Glomerular endothelial cell (primary cell): ENCODE measurements at places on chromosomes 6 and 20. TPM values are rescaled to one million over a fixed set of nuclear protein-coding genes. Genes with fewer than 3 reads are reported as not detected.

DNA sequence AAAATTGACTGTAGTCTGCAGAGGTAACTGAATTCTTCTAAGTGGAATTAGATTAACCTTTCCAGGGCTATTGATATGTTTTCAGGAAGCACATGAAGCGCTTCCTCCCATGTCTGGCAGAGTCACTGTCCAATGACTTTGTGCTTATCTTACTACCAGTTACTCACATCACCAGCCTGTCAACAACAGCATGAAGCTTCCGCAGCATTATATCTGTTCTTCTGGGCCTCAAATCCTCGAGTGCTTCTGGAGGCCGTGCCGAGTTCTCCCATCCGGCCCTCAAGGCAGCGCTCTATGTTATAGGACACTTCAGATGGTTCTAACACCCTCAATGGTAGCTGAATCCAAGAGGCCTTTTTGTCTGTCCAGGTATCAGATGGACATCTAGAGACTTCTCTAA is 33.2 kb downstream of the PSMG4 start:
- DNase-seq = peak; percentile 51

GRCh38 chr20:4165984-4166725 is 150.8 kb upstream of the RNF24 start:
- DNase-seq = no peak

DNA sequence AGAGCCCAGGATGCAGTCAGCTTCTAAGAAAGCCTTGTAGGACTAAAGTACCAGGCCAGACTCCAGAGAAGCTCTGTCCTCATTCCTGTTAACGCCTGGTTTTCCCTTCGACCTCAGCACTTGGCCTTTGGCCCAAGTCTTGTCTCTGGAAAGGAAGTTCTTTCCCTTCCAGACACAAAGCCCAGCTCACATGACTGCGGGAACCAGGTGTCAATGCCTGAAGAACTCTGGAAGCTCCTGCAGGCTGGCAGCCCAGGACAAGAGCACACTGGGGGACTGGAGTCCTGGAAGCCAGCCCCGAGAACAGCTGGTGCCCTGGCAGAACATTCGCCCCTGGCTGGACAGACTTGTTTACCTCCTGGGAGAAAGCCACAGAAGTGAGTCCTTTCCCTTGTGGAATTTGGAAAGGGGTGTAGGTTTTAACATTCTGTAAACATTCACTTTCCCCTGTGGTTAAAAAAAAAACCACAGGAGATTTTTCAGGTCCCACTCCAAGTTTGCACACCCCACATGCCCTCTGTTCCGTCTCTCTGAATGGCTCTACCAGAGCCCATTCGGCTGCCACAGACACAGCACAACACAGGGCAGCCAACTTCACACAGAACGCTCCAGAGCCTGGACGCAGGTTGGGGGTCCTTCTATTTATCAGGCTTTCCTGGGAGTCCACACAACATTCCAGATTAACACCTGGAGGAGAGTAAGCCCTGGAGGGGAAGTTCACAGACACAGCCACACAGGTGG is 18.1 kb downstream of the ACSS1 start:
- DNase-seq = no peak

DNA sequence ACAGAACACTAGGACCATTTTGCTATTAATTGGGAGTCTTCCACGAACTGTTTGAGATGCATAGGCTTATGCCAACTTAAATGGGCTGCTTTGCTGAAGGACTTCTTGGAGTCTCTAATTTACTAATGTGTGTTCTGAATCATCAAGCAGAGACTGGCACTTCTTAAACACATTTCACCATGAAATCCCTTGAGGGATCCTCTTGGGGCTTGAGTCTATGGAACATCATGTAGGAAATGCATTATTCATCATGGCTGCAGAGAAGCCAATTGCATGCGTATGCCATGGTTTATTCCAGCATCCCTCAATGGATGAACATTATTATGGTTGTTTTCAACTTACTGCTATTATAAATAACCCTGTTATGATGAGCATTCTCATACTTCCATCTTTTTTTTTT is 73.4 kb downstream of the FGD2 start:
- no peak for DNase-seq

- no peak for DNase-seq
Observed at GRCh38 chr6:3822747-3823445, 26.3 kb upstream of the FAM50B start.

GRCh38 chr20:23640018-23640601 is 2.4 kb upstream of the CST3 start:
- no peak for DNase-seq

DNA sequence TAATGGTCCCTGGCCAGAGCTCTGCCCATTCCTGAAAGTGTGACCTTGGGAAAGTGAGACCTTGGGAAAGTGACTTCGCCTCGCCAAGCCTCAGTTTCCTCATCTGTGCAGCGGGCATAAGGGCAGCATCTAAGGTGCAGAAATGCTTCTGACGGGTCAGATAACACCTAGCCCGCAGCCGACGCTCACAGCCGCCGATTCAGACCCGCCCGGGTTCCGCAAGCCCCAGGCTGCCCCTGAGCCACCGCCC is 486 bp downstream of the FKBP1A start:
- DNase-seq = no peak

DNA sequence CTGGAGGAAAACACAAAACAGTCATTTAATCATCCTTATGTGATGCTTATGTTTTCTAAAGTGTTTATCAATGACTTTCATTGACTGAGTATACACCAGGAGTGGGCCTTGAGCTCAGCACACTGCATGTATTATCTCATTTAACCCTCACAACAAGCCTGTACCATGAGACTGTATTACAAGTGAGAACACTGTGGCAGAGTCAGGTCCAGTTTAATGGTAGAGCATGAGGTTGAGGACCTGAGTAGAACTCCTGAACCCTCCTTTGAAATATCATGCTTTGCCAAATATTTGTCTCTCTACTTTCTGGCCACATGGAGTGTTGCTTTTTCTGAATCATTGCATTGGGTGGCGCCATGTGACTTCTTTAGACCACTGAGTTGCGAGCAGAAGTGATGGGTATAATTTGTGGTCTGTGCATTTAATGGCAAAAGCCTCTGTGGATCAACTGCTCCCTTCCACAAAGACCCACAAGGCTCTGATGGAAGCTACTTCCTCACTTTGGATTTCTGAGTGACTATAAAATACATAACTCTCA is 65.0 kb upstream of the SIRPG start:
- DNase-seq = no peak

DNA sequence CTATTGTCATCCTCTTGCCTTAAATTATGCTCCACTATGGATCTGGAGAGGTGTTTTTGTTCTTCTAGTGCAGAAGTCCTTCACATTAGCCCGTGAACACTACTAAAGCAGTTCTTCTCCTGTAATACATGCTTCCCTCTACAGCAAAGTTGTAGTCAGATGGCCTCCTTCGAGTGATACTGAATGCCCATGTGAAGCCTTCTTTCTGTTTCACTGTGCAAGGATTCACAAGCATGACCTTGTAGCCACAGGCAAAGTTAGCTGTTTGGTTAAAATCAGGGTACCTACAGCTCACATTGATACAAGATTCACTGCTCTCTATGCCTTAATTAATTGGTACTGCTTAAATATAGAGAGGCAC is 47.6 kb downstream of the ARHGAP18 start:
- DNase-seq = no peak

DNA sequence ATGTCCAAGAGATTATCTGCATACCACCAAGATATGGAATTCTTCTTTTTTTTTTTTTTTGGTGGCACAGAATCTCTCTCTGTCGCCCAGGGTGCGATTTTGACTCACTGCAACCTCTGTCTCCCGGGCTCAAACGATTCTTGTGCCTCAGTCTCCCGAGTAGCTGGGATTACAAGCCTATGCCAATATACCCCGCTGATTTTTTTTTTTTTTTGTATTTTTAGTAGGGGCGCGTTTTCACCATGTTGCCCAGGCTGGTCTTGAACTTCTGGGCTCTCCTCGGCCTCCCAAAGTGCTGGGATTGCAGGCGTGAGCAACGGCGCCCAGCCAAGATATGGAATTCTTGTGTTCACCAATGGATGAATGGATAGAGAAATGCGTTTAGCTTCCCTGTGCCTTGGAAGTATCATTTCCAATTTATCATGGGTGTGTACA is 31.0 kb downstream of the POM121L2 start:
- DNase-seq = no peak

DNA sequence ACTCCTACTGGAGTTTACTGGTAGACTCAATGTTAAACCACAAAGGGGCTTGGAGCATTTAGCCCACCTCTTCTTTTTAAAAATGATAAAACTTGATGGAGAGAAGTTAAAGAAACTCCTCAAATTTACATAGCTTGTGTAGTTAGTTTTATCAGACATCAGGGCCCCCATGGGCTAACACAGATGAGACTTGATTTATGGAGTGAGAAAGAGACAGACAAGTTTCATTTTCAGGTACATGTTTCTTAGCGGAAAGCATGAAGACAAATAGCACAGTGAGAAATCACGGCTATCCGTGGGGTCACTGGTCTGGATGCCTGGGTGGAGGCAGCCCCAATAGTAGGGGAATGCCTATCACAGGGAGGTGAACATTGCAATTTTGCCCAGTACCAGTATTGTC is 173.6 kb downstream of the TFAP2B start:
- DNase-seq = no peak

DNA sequence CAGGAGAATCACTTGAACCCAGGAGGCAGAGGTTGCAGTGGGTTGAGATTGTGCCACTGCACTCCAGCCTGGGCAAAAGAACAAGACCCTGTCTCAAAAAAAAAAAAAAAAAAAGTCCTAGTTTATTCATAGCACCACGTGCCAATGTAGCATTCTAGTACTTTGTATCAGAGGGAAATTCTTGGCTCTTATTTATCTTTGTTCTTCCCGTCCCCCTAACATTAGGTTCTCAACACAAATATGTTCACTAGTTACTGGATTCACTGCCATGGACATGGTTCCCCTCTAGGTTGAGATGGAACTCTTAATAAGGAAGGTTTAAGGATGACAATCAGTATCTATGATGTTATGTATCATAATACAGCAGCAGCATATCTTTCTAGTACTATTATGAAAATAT is 178.5 kb downstream of the KIF6 start:
- no peak for DNase-seq

DNA sequence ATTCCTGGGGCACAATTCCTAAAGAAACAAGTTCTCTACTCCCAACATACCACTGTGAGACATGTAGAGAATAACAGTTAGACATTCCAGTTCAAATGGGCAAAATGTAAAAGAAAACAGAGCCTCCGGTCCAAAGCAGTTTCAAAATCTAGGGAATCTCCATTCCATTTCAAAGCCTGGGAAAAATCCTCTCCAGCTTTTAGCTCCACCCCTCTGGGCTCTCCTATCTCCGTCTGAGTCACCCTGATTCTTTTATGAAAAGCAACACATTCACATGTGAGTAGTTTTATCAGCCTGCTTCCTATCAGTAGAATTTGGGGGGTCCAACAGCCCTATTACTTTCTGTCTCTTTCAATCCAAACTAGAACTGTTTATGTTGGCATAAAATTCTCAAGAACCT is 3.7 kb downstream of the CSNK2A1 start:
- DNase-seq = no peak

DNA sequence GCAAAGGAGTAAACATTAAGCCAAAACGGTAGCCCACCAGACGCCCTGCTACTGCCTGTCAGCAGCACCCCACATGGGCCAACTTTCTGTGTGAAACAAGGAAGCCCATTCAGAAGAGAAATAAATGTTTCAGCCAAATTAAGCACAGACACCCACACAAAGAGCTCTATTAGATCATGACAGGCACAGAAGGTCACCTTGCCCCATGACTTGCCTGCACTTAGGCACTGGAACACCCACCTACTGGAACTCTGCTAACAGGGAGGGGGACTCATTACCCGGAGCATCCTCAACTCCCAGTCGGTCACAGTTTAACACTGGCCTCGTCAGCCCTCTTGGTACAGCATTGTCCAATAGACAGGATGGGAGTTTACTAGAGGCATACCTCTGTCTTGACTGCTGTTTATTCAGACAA is 31.8 kb downstream of the GFOD1 start:
- DNase-seq = no peak

DNA sequence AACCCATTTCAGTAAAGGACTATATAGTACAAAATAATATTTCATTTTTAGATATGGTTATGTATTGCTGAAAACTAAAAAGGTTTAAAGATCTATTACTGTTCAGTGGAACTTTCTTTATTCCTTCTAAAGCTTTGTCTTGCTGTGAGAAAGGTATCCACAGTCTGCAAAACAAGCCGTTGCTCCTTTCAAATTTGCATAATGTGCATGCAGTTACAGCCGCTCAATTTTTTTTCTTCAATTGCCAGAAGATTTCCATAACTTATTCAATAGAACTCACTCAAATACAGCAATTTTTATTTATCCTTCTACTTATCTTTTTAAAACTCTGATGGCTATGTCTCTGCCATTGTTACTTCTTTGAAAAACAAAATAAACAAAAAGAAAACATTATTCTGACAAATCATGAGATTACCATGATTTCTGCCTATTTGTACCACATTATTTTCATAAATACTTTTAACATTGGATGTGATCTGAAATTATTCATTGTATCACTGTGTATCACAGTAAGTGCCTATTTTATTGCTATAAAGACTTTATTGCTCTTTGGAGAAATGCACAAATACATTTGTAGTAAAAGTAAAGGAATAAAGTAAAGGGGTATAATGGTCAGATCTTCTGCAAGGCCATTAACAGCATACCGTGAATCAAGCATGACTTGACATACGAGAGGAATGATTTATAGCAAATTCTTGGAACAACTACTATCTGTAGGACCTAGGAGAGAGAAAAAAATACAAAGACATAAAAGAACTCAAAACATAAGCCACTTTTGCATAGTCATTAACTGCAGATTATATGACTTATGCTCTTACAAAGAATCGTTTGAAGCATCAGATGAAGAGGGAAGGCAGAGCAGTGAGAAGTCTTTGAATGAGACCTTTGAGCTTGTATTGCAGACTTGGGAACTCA is 29.6 kb upstream of the HBS1L start:
- DNase-seq = no peak

GRCh38 chr6:13235339-13235738 is 93.0 kb downstream of the TBC1D7 start:
- no peak for DNase-seq

CLPSL1 gene
- not detected in 2 replicates for total RNA-seq

NAPB gene
- 4.5 and 7.5 TPM in 2 replicates for total RNA-seq

RBPJL gene
- not detected in 2 replicates for total RNA-seq

TOX2 gene
- total RNA-seq = 28.4 and 29.1 TPM in 2 replicates
